ENCODE measurements at places on chromosomes 13 and 19.
A peak's percentile ranks its signal among the peaks of the same experiment; 100 is the strongest.

DNA sequence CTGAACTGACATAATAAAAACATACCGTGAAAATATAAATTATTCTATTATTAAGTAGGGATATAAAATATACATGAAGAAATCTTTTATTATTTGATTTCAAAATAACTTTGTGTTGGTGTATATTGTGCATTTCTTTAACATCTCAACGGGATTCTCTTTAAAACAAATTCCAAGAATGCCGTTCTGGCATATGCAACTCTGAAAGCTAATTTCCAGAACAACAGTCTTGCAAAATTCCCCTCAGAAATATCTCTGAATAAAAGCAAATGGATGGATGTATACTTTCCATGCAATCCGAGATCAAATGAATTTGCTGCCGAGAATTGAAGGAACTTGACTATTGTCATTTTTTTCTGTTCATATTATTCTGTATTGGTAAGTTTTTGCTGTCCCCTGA is 1579.8 kb downstream of the PCDH9 start:
- DNase-seq = no peak

DNA sequence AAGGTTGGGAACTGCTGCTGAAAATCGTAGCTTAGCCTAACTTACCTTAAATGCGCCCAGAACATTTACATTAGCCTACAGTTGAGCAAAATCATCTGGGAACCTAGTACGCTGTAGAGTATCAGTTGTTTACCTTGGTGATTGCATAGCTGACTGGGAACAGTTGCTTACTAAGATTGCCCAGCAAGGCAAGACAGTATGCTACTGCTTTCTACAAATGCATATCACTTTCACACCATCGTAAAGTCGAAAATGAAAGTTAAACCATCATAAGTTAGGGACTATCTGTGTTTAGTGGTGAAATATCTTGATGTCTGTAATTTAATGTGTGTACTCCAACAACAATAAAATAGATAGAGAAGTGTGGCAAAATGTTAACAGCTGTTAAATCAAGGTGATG is 1670.6 kb upstream of the PCDH20 start:
- no peak for DNase-seq

GRCh38 chr13:30307194-30307970 is at the start of gene KATNAL1:
Gene KATNAL1 (minus strand): TSS chr13:30307551. CDS start chr13:30283777, 23,774 bp downstream.
- DNase-seq = peak; percentile 23

GRCh38 chr13:27151798-27152599 is 19.6 kb downstream of the USP12 start:
- DNase-seq = no peak

DNA sequence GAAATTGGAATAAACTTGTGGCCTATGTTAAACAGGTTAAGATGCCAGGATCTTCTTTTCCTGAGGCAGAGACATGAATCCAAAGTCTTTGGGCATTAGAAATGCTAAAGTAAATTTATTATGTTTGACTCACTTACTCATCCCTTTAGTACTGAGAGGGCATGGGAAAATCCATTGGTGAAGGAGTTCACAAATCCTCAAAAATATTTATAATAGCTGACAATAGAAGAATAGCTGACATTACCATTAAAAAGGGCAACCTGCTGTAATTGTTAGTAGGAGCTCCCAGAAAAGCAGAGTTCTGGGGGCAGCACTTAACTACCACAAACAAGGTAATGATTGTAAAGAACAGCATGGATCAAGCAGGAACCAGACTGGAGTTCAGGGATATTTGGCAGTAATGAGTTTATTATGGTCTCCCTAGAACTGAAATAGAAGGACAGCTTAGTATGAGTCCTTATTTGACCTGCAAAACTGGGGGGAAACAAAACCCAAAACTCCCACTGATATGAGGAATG is 285.8 kb upstream of the KLHL1 start:
- no peak for DNase-seq

GRCh38 chr13:75514080-75514995 is 23.3 kb downstream of the COMMD6 start:
- DNase-seq = no peak

DNA sequence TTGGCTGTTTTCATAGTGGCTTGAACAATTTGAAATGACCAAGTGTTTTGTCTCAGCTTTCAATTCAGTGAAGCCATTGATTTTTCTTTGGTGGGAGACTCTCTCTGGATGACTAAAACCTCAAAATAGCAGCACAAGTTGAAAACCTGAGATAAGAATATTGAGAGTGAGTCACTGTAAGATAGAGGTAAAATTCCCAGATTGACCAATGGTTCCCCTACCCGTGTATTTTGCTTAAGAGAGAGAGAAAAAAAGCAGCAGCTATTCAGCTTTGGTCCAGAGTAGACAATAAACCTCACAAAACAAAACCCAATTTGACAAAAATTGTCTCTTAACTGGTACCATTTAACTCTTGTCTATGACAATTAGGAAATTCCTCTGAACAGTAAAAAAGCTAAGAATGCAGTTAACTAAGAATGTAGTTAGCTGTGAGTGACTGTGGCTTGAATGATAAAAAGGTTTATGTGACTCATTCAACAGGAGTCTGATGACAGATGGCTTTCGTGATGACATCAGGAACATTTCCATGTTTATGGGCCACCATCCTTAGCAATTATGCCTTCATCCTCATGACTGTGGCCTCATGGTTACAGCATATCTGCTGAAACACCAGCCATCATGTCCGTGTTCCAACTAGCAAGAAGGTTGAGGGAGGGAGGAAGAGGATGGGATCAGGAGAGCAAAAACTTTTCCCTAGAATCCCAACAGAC is 356.9 kb downstream of the NDFIP2 start:
- DNase-seq = no peak

GRCh38 chr13:47896546-47896945 is 104.5 kb downstream of the SUCLA2 start:
- no peak for DNase-seq

DNA sequence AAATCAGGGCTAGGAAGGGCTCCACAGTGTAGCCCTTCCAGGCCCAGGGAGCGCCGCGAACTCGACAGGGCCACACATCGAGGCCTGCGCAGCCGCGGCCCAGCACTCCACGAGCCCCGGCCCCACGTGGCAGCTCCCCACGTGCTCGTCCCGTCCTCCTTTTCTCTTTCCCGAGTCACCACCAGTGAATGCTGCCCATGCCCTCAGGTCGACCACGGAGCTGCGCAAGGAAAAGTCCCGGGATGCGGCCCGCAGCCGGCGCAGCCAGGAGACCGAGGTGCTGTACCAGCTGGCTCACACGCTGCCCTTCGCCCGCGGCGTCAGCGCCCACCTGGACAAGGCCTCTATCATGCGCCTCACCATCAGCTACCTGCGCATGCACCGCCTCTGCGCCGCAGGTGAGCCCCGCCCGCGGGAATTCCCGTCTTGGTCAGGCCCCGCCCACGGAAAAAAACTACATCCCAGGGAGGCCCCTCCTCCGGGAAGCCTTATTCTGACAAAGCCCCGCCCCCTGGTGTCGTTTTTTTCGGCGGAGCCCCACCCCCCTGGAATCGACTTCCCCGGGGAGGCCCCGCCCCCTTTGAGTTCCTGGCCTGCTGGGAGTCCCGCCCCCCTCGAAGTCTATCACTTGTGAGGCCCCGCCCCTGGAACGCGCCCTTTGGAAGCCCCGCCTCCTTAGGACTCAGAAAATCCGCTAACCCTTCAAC is 7.0 kb downstream of the HIF3A start:
- no peak for DNase-seq

DNA sequence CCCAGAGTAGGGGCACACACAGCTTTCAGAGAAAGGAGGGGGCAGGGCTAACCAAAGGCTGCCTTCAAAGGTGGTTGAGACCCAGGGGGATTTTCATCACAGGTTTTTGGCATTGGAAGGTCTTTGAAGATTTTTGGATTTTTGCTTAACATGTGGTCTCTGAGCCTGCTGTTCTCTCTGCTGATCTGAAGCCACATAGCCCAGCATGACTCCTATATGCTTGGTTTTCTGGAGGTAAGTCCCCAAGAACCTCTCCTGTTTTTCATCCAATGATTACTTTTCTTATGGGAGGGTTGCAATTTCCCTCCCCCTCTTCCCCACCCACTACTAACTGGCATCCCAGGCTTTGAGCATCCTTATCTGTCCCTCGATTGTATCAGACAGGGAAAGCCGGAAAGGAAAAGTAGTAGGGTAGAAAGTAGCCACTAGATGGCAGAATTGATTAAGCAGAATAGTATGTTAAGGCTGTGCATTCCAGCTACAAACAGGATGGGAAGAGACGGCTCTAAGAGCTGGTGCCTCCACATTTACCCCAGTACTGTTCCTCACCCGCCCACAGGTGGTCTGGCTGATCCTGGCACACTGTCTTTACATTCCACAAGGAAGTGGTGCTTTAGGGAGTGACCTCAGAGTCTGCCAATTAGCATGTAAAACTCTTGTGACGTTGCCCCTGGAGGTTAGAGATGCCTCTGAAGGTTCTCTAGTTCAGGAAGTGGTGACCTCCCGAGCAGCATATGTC is 218.9 kb upstream of the EDNRB start:
- DNase-seq = peak; percentile 33

DNA sequence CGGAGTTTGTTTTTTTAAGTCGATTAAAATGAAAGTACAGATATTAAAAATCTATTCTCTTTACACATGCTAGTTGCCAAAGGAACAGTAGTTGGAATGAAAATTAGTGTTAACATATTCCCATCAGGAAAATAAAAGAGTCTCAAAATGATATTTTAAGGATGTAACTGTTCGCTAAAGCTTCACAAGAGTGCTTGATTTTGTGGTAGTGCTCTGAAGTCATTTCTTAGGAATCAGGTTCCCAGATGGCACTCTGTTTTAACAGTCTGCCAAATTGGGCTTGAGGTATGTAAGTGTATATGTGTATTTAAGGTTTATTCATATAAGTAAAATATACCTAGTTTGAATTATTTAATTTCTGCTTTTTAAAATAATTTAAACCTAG is 128.8 kb downstream of the LMO7 start:
- DNase-seq = no peak

- DNase-seq = no peak
These were observed 26.8 kb downstream of the UBAC2 start for GRCh38 chr13:99227331-99227900.

- no peak for DNase-seq
These were observed 1362.1 kb upstream of the ATXN8OS start for GRCh38 chr13:68745502-68745901.

DNA sequence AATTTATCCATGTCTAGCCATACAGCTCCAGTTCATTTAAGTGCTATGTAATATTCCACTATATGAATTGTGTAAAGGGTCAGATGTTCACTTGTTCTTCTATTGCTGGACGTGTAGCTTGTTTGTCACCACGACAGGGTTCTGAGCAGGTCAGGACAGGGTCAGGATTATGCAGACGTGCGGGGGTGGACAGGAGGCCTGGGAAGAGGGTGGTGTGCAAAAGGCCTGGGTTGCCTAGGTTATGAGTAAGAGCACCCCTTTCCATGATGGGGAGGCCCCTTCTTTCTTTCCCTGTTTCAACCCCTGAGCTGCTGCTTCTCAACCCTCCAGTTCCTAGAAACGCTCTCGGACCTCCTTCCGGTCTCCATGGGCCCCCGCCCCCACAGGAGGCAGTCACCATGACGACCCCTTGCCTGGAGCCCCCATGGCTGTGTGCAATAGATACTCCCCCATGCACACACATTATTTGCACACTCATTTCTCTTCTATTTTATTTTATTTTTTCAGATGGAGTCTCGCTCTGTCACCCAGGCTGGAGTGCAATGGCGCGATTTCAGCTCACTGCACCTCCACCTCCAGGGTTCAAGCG is 2.0 kb downstream of the EXOC3L2 start:
- no peak for DNase-seq

DNA sequence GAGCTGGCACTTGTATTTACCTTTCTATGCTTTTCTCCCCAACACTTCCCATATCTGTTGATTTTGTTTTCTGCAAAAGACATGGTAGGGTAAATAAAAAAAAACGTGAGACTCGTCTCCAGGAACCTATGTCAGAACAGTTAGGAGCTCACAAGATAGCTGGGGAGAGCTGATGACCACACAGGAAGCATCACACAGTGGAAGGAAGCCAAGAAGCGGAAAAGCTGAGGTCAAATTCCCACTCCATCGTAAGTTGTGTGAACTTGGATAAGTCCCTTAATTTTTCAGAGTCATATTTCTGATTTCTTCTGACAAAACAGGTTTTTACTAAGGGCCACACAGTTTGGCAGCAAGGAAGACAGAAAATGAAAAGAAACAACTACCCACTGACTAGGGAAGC is 199.6 kb downstream of the KLF5 start:
- no peak for DNase-seq

GRCh38 chr13:21230516-21230915 is 54.1 kb downstream of the MRPL57 start:
- no peak for DNase-seq

DNA sequence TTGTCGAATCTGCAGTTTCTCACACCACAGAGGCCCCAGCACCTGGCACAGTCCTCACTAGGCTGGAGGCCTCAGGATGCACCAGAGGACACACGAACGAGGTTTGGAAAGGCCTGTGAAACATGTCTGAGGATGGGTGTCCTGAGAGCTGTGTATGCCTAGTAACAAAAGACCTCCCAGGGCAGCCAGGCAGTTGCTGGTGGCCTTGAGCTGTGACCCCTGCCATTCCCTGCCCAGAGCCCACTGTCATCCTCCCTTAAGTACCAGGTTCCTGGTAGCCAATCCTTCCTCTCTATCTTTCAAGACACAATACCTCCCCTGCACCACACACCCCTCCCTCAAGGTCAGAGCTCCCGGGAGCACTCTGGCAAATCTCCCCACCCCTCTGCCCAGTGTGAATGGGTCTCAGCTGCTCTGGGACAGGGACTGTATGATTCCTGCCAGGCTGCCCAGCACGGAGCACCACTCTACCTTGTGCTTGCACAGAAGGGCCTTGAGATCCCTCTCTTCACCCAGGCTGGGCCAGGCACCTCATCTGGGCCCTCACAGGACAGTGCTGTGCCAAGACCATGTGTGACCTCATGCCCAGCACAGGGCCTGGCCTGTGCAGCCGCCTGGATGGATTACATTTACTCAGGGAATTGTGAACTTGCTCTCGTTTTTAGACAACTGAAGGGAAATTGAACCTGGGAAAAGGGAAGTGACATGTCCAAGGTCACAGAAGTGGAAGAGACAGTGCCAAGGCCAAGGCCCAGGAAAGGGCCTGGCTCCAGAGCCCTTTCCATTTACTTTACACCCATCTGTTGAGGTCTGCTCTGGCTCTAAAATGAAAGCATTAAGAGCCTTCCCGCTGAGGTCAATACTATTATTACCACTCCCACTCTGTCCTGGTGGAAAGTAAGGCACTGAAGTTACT is 2.2 kb downstream of the ZNF787 start:
- DNase-seq = no peak

GRCh38 chr19:51473009-51473707 is 5.2 kb upstream of the CEACAM18 start:
- DNase-seq = peak; percentile 39

DNA sequence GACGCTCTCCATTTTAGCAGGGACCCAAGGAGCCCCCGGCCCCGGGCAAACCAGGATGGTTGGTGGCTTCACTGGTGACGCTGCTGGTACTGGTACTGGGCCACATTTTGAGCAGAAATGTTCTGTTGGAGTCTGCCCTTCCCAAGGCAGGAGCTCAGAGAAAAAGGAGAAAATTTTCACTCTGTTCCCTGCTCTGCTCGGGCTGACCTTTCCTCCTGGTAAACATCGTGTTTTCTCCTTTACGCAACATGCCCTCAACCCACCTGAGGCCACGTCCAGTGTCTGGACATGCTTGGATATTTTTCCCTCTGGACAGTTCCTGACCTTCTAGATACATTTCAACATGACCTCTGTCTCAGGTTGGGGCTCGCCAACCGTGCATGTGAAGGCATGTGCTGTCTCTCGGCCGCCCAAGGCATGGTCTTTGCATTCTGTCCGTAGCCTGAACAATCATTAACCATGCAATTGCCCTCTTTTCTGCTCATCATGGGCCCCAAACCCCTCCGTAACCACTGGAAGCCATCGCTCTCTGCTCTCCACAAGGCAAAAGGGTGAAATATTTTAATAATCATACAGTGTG is 115.2 kb upstream of the PEG3 start:
- DNase-seq = no peak

All from bone marrow (tissue), 2 donors.